Transverse colon (tissue), 4 donors: ENCODE measurements at places on chromosomes 3 and 15.

DNA sequence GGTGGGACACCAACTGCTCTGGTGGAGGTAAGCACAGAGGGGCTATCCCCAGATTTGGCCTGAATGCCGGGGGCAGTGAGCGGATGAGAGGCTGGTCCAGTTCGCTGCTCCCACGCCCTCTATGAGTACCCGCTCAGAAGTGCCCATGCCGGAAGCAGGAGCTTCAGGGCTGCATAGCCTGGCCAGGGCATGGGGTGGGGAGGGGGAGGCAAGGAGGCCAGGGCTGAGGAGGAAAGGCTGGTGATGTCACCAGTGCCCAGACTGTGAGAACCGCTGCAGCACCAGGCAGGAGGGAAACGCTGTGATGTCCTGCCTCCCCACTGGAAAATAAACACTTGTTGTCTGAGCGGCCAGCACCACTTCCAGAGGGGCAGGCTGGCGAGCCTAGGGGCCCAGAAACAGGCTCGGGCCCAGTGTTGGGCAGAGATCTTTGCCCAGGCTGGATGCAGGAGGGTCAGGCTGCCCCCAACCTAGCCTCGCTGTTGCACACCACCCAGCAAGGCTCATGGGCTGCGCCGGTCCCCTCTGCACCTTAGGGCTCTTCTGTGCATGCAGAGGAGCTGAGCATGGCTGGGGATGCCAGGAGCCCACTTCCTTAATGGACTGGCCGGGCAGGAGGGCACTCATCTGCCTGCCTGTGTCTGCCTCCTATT, 10.9 kb upstream of the DLL4 start:
- DNase-seq: no peak

GRCh38 chr15:99441444-99441800, 124.4 kb upstream of the MEF2A start:
- DNase-seq: no peak

DNA sequence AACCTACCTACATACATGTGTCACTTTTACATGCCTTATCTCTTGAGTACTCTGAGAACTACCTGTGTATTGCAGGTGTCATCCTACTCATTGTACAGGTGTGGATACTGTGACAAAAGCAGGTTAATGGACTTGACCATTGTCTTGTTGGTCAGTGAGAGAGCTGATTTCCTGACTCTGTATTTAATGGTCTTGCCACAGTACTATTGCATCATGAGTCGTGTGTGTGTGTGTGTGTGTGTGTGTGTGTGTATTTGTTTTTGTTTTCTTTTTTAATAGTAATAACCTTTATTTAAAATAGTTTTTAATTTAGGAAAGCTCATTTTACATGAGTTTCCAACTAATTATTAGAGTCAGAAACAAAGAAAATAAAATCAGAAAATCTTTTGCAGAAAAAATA, 7.7 kb downstream of the SELENOT start:
- DNase-seq: no peak

- DNase-seq: no peak
Observed at GRCh38 chr3:27686642-27687041, 35.5 kb downstream of the EOMES start.

DNA sequence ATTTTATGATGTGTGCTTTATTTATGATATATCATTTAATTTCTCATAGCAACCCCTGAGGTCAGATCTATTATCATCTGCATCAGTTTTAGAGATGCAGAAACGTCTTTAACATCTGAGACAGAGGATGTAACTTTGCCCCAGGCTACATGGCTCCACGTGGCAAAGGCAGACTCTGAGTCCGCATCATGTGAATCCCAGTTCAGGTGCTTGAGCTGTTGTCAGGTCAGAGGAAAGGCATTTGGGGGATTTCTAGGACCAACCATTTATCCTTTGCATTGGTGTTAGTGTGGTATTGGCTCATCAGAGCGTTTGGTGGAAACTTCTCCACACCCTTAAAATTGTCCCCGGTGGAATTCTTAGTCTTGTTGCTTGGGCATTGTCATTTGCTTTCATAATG, 10.8 kb downstream of the CACNA2D3 start:
- no peak for DNase-seq

DNA sequence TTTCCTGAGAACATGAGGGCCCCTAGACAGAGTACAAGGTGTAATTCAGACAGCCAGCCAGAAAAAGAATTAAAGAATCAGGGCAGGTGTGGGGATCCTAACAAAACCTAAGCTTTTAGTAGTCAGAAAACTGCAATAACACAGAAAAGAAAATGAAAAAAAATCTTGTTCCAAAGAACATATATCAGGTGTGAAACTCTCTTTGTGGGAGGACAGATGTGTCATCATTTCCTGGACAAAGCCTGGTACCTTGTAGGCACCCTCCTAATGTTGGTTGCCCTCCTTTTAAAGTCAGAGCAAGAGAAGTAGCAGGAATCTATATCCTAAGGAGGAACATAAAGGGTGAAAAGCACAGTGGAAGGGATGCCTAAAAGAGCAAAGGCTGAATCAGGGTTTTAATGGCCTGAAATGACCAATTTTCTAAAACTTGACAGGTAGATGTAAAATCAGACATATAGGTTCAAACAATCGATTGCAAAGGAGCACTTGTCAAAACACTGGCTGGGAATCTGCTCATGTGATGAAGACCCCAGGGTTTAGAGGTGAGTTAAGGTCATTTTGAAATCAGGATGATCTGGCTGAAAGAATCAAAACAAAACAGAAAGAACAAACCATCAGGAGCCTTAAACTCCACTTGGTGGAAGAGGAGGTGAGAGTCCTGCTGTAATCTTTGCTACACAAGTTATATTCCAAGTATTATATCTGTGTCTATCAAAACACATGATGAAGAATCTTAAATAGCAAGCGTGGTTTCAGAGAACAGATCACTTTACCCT, 54.9 kb downstream of the TGFBR2 start:
- no peak for DNase-seq

DNA sequence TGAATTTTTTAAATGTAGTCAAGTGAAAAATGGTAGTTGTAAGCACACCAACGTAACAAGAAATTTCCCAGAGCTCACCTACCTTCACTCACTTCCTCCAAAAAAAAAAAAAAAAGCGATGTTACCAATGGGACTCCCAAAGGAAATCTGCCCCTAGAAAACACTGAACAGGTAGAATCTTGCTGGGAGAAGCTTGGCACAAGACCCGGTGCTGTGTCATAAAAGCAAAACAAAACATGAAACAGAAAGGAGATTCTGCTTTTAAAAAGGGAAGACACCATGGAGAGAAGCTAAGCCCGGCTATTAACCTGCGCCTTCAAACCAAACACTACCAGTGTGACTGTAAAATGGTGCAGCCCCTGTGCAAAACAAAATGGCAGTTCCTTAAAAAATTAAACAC, 40.5 kb downstream of the PGPEP1L start:
- no peak for DNase-seq

- no peak for DNase-seq
Observed at GRCh38 chr3:120765830-120766493, 23.4 kb downstream of the GTF2E1 start.

DNA sequence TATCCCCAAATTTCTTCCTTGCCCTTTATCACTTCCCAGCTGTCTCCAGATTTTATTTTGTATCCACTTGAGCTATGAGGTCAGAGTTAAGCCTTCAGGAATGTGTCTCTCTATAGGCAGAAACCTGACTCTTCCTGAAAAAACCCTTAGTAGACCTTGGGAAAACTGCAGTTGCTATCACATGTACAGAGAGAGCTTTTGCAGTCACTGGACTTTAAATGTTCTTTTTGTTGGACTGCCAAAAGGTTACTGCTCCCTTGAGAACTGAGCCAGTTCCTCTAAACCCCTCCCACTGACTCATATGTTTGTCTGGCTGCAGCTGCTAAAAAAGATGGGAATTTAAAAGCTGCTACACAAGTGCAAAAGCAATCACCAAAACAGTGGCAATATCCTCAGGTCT, 169.1 kb upstream of the CCDC54 start:
- DNase-seq: no peak

GRCh38 chr3:131081224-131081623, 54.5 kb downstream of the NEK11 start:
- no peak for DNase-seq

DNA sequence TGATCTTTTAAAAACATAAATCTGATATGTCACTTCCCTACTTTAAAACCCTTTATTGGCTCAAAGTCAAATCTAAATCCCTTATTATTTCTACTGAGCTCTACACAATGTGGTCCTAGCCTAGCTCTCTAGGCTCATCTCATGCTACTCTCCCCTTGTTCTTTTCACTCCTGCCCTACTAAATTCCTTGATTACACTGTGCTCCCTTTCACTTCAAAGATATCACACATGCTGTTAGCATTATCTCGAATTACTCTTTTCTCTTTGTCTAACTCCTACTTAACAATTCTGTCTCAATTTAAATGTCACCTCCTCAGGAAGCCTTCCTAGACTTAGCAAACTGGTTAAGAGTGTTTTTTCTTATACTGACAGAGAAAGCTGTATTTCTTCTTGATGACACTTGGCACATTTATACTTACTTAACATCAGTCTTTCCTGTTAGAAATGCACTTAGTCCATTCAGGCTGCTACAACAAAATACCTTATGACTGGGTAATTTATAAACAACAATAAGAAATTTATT, 102.0 kb downstream of the SCAPER start:
- no peak for DNase-seq

- no peak for DNase-seq
Observed at GRCh38 chr3:87219611-87220010, 7.5 kb upstream of the CHMP2B start.

DNA sequence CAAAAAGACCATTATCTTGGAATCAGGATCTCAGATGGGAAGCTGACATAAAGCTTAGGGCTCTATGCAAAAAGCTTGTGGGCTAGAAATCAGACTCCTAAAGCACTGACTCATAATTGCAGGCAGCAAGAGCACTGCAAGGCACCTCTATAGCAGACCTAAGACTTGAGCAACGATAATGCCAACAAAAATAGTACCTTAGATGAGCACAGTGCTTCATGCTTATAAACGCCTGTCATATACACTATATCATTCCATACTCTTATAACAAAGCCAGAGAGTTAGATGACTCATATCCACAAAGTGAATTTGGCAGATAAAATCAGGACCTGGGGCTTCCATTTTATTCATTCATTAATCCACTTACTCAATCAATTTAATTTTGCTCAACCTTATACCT, 560.8 kb downstream of the MCTP2 start:
- DNase-seq: no peak

DNA sequence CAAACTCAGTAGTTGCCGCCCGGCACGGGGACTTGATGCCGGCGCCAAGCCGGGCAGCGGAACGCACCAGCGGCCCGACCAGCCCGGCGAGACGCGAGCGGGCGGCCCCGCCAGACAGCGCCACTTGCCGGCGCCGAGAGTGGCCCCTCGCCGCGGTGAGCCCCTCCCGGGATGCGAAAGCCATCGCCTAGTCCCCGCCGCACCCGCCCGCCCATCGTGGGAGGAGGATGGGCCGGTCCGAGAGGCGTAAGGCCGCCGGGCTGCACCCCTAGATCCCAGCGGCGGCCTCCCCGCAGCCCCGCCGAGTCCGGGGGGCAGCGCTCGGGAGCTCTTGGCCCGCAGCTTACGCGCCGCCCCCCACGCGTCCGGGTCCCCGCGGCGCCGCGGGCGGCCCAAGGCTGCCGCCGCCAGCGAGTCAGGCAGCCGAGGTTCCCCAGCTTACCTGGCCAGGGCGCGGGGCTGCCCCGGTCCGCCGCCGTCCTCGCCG, 609 bp downstream of the GOLGA8A start:
- peak; percentile 39 for DNase-seq

- DNase-seq: no peak
Observed at GRCh38 chr3:175383371-175383770, 524.2 kb downstream of the NAALADL2 start.

- DNase-seq: no peak
Observed at GRCh38 chr15:72591361-72591760, 63.1 kb upstream of the GOLGA6B start.

GRCh38 chr3:30662836-30663235, 56.4 kb downstream of the TGFBR2 start:
- DNase-seq: no peak
